EL (cell line): ENCODE measurements at places on chromosomes 1 and 21.

GRCh38 chr1:226310637-226311195 is 1.8 kb upstream of the LIN9 start:
- no peak for DNase-seq

DNA sequence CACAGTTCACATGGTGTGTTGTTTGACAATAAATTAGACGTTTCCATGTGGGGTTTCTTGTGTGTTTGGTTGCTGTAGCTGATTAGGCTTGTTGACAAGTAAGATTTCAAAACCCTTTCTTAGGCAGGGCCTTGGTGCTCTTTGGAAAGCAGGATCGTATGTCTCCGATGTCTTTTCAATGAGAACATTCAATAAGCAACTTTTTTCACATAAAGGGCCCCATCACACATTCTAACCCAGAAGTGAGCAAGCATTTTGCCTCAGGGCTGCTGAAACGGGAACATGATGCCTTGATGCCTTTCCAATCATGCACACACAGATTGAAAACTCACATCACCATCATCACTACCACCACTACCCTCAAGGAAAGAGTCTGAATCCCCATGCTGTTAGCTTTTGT is 33.1 kb downstream of the LPAR3 start:
- peak; percentile 11 for DNase-seq

- no peak for DNase-seq
Measured at GRCh38 chr21:46207920-46208591, 20.5 kb downstream of the LSS start.

DNA sequence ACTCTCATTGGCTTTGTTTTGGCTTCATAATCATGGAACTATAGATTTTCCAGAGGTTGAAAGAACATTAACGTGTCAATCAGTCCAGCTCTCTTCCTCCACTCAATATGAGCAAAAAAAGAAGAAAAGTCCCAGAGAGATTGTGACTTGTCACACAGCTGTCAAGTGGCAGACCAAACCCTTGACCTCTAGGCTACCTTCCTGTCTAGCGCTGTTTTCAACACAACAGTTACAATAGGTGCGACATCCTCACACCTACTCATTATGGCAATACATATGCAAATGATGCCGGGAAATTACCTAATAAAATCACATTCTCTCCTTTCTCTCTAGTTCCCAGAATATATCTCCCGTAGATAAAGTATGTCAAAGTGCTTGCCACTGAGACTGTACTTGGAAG is 1.1 kb downstream of the WARS2 start:
- no peak for DNase-seq

DNA sequence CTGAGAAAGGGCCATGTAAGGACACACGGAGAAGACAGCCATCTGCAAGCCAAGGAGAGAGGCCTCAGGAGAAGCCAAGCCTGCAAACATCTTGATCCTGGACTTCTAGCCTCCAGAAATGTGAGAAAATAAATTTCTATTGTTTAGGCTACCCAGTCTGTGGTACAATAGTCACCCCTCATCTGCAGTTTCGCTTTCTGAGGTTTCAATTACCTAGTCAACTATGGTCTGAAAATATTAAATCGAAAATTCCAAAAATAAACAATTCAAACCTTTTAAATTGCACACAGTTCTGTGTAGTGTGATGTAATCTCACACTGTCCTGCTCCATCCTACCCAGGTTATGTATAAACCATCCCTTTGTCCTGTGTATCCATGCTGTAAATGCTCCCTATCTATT is 52.6 kb downstream of the ZNF644 start:
- no peak for DNase-seq

- DNase-seq: peak; percentile 69
Measured at GRCh38 chr1:209072481-209072880, 511.0 kb upstream of the CAMK1G start.
